ENCODE measurements at places on chromosomes 4 and X.

- peak; percentile 18 for DNase-seq
Measured at GRCh38 chr4:679629-680028, 5.3 kb downstream of the MYL5 start.

- DNase-seq, result no peak
Measured at GRCh38 chrX:19956923-19957322, 33.9 kb downstream of the BCLAF3 start.

GRCh38 chr4:26035921-26036320 lies 121.9 kb downstream of the SMIM20 start:
- no peak for DNase-seq

DNA sequence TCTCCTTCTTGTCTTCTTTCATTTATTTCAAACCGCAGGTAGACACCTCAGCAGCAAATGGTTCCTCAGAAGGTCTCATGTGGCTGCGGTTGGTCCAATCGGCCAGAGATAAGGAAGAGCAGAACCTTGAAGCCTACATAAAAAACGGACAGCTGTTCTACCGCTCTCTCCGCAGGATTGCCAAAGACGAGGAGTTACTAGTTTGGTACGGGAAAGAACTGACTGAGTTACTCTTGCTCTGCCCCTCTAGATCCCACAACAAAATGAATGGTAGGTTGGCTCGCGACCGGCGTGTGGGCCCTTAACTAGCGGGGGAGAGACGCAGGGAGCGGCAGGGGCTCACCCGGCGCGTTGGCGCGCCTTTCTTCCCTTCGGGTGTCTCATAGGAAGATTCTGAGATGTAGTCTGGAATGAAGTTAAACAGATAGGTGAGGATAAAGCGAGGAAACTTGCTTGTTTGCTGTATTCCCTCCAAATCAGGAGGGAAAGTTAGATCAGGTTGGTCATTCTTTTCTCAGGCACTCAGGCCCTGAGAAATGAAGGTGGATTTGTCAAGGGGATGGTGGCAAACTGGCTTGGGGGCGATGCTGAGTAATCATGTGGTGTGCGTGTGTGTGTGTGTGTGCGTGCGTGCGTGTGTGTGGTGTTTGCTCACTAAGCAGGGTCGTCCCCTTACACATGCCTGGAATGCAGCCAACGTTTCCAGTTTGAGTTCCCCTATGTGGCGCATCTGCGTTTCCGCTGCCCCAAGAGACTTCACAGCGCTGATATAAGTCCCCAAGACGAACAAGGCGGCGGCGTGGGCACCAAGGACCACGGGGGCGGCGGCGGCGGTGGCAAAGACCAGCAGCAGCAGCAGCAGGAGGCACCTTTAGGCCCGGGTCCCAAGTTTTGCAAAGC lies 4.2 kb downstream of the PRDM8 start:
- peak; percentile 31 for DNase-seq

DNA sequence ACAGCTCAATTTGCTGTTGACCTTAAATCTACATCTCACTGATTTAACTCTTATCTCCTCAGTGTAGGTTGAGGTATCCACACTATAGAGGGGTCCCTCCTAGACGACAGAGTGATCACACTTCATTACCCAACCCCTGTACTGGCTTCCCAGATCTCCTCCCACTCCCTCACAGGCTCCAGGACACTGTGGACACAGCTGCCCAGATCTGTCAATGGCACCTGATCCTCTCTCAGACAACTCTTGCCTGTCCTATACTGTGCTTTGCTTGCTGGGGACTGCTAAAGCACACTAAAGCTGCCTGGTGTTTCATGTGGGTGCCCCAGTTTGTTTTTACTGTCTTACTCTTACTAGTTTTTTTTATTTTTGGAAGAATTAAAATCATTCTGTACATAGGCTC lies 27.9 kb downstream of the RAB40AL start:
- no peak for DNase-seq

DNA sequence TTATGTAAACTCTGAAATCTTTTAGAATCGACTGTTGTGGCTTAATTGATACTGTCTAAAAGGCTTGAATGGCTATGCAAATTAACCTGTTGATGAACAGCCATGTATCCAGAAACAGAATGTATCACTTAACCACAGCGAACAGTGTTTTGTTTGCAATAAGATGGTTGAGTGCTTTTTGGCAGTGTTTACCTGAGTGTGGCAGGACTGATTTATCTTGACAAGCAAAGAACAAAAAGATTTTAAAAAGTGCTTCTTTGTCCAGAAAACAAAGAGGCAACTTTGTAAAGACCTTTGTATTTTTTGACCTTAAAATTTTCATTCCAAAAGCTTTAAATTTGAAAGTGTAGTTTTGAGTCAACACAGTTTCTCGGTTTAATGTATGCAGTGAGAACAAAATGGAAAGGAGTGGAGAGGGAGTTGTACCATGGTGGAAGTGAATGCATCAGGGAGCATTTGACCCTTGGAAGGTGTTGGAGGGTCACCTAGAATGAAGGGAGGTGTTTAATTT lies 18.0 kb downstream of the ARHGAP10 start:
- no peak for DNase-seq

All from trophoblast cell (in vitro differentiated cells and primary cell).